Fibroblast of upper back skin (primary cell): ENCODE measurements at places on chromosomes 5 and 9.

DNA sequence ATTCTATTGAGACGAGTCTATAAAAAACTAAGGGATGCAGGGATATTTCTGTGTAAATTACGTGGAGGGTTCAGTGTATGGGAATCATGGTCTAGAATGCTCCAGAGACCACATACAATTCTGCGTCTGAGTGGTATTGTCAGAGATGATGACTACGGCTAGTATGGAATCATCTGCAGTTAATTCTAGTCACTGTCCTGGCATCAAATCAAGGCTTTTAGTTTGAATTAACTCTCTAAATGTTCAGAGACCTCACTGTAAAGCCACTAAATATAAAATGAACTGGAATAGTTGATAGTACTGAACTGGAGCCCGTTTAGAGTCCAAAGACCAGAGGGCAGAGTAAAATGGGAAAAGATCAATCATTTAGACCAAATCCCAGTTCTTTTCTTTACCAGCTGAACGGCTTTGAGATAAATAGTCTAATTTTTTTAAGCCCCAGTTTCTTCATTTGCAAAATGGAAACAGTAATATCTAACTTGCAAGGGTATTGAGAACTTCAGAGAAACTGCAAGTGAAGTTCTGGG lies 599.8 kb downstream of the EBF1 start:
- DNase-seq = peak; percentile 41

DNA sequence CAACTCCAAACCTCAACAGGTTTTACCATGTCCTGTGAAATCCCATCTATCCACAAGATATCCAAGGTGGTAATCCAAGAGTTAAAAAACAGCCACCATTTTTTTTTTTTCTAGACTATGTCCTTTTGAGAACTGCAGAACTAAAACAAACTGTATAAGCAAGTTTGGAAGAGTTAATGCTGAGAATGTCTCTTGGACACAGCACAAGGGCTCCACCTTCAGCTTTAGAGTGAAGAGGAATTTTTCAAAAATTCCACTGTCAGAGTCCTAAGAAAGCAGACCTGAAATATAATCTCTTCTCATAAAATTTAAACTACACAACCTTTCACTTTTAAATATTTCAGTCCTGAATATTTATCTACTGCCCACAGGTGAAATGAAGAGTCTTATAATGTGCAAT lies 167.8 kb upstream of the CCNG1 start:
- peak; percentile 3 for DNase-seq

- DNase-seq = peak; percentile 41
These were observed 182.8 kb downstream of the SPOCK1 start for GRCh38 chr5:137316346-137316736.

GRCh38 chr5:158819095-158819494 lies 280.6 kb downstream of the EBF1 start:
- DNase-seq = no peak

- DNase-seq = no peak
These were observed 29.8 kb upstream of the BICD2 start for GRCh38 chr9:92794426-92794825.

DNA sequence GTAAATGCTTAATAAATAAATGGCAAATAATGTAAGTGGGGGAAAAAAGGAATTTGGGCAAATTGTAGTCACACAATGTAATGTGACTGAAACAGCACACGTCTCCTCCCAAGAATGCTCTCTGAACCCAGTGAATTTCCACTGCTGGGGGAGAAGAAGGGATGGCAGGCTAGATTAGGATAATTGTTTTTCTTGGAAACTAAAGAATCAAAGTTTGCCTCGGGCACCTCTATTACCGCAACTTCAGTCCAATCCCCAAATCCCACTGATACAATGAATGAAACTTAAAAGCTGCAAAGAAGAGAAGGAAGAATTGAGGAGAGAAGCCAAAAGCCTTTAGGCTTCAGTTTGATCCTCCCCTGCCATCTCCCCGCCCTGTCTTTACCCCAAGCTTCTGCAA lies 423.2 kb upstream of the PAPPA start:
- no peak for DNase-seq

DNA sequence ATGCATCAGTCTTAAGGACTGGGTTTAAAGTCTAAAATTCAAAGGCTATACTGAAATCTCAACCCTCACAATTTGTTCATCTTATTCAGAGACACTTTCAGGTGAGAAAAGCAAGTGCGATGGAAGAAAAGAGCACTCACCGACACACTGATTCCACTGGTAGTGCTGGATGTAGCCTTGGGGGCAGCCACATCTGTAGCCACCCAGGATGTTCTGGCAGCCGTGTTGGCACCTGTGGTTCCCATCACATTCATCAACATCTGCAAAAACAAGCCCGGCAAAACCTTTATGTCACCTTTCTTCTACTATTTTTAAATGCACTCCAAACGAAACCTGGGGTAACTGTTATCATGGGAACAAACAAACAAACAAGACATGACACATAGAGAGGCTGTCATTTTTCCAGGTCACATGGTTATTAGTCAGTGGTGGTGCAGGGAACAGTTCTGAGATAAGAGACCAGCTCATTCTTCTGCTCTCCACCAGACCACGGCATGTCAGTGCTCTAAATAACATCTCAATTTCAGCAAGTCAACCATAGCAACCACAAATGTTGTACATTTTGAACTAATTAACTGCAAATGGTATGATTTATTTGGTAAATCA lies 188.4 kb downstream of the SLC12A2 start:
- peak; percentile 37 for DNase-seq
